ENCODE measurements at places on chromosomes 4 and X.

- DNase-seq: no peak
These were observed 131.3 kb downstream of the PTCHD1 start for GRCh38 chrX:23465985-23466384.

DNA sequence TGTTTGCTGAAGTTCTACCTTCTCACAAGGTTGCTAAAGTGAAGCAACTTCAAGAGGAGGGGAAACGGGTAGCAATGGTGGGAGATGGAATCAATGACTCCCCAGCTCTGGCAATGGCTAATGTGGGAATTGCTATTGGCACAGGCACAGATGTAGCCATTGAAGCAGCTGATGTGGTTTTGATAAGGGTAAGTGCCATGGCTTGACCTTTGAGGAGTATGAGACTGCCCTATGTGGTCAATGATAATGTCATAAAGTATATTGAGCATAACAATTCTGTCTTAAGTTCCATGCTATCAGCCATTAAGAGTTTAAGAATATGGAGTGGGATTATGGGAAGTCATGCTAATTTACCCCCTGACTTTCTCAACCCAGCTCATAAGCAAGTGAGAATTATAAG lies 61.4 kb upstream of the PGK1 start:
- DNase-seq: no peak

DNA sequence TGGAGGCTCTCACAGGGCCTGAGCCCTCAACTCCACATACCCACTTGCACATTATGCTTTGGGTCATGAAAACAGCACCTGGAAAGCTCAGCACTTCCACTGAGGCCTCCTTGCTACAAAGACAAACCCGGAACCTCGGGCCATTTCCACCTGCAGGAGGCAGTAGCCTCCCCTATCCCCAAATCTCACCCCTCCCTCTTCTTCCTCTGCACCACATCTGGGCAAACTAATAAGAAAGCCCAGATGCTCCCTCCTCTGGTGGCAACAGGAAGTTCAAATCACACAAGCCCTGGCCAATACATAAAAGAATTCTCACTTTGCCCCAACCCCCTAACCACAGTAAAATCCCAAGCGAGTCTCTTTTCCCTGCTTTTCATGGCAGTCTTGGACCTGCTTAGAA lies 136.4 kb downstream of the MAPK10 start:
- peak; percentile 14 for DNase-seq

- no peak for DNase-seq
These were observed 10.9 kb downstream of the DCK start for GRCh38 chr4:71004281-71004851.

DNA sequence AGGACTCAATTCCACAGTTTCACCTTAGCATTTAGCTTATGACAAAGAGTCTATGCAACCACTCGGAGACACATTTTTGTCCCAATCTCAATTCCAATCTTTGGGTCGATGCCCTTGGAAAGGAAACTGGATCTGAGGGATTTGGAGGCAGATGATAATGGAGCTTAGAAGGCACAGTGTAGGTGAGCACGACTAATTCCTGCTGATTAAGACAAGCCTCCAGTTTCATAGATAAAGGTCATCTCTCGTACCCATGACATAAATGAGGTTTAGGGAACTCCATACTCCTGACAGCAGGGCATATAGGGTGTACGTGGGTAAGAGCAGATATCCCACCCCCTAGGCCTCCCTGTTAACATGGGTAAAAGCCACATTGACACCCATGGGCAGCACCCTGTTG lies 24.4 kb upstream of the ZNF718 start:
- DNase-seq: no peak

GRCh38 chrX:2395261-2395992 lies 105.3 kb downstream of the DHRSX start:
- no peak for DNase-seq

GRCh38 chr4:183517781-183518180 lies 12.9 kb downstream of the ING2 start:
- no peak for DNase-seq

DNA sequence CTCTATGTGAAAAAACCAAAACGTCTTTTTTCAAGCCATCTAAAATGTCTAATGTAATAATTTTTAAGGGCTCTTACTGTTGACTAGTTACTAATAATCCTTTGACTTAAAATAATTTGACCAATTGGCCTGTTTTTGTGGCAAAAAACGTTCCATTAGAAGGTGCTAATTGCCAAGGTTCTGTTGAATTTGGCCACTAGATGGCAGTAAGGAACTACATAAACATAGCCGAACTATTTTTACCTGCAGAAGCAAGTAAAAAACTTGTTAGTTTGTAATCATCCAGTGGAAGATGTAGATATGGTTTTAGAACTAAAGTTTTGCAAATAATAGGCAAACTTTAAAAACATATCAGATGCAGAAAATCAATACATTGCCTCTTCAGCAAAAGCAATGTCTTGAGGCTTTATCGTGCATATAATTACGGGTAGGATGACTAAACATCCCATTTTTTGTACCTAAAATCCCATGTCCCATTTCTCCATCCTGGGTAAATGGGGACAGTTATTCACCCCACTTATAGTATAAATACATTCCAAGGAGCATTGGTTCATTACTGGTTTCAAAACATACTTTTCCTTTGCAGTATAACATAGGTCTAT lies 57.6 kb downstream of the PROM1 start:
- DNase-seq: no peak

GRCh38 chrX:74804574-74804973 lies 120.7 kb downstream of the NEXMIF start:
- DNase-seq: no peak

DNA sequence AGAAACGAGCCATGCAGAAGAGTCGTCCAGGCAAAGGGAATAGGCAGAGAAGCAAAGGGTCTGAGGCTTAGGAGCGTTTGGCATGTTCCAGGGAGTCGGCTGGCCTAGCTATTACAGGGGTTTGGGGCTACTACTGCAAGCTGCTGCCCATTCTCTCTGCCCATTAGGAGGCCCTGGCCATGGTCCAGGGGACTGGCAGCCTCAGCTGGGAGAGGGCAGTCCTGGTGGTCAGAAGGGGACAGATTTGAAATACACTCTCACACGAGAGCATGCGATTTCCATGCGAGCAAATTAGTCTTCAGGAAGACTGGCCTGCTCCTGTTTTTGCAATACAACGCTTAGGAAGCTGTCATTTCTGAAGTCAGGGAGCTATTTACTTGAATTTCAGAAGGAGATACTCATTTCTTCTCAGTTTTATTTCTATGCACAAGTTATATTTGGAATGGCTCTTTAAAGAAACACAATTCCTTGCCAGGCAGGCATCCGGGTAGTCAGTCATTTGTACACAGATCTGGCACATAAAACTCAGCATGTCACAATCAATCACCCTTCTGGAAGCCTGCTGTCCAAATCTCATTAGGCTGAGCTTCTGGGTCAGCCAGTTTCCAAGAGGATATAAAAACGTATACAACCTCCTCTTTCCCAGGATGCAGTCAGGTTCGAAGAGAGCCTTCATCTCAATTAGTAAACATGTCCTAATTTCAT lies 27.0 kb downstream of the PROM1 start:
- DNase-seq: no peak

DNA sequence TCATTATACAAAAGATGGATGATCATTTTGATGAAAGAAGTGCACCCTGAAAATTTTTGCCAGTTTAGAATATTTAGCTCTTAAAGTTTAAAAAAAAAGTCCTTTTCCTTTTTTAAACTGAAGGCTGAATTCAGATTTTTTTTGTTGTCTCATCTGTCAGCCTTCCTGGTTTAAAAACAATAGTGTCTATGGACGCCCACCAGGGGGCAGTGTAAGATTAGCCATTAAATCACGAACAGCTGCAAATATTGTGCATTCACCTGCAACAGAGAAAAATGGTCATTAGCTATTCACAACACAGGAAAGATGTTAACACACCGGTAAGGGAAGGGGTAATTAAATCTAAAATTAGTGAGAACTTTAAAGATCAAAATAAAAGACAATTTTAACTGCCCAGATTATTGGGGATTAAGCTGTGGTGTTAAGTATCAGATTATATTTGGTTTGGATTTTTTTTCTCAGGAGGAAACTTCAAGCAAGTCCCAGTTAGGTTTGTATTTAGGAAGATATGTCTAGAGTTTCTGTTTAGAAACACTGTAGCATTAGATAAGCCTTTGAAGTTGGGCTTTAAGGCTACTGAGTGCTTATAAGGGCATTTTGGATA lies 4.4 kb upstream of the CXorf38 start:
- peak; percentile 17 for DNase-seq

DNA sequence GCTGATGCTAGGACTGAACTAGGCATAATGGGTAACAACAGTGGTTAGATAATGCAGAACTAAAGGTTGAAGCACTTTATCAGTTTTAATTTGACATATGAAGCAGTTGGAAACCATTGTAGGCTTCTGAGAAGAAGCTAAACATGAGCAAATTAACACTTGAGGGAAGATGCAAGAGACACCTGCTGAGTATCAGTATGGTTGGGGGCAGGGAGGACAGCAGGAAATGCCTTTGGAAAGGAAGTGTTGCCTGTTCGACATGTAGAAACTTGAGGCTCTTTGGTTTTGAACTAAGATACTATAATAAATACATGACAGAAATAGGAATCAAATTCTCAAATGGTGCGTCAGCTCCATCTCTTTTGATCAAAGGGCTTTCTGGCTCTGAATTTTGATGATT lies 115.6 kb downstream of the FHIP1A start:
- no peak for DNase-seq

GRCh38 chrX:50905334-50905733 lies 5.2 kb upstream of the BMP15 start:
- DNase-seq: no peak

DNA sequence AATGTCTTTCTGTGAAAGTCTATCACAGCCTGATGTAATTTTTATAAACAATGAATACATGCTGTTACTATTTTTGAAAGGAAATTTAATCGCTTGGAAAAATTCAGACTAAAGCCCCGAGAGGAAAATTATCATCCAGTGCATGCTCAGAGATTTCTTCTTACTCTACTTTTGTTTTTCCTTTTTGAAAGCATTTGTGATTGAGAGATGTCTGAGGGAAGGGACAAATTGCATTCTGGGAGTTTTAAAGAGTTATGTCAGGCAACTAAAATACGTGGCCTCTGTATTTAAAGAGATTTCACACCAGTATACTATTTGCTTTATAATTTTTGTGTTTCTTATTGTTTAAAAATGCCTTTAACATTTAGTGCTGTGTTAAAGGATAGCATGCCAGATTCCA lies 1.4 kb upstream of the ZFX start:
- DNase-seq: no peak

GRCh38 chrX:10379878-10380277 lies 223.1 kb downstream of the CLCN4 start:
- no peak for DNase-seq

GRCh38 chr4:74263551-74263950 lies 44.7 kb upstream of the EPGN start:
- no peak for DNase-seq

DNA sequence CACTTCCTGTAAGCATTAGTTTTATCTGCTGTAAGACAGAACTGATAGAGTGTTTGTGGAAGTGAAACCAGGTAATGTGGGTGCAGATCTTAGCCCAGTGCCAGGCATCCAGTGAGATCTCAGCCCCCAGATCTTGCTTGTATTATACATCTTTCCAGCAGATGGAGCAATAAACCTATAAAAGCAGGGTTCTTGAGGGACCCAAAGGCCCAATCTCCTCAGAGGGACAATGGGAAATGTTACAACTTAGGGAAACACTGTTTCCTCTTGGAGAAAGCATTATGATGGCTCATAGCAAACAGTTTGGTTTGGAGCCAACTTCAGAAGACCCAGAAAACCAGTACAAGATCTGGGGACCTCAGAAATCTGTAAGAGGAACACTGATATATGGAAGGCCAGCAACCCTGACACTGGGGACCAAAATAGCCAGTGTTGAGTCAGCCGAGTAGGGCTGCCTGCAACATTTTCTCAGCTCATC lies 206.3 kb downstream of the SLC7A11 start:
- peak; percentile 67 for DNase-seq

DNA sequence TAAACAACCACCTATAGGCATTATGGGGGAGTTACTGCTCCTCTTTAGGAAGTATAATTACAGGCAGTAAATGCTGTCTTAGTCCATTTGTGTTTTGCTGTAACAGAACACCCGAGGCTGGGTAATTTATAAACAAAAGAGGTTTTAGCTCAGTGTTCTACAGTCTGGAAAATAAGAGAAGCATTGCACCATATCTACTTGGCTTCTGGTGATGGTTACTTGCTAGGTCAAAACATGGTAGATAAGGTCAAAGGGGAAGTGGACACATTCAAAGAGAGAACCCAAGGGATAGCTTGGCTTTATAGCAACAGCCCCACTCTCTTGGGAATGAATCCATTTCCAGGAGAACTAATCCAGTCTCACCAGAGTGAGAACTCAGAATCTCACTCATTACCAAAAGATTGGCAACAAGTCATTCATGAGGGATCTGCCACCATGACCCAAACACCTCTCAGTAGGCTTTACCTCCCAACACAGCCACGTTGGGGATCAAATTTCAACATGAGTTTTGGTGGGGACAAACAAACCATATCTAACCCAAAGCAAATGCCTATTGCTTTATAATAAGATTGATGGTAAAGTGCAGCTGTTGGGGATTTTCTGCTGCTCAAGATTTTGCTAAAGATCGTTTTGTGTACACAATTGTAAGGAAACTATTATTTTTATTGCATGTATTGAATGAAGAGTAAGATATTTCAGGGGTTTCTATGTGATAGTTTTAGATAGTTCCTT lies 32.6 kb downstream of the STAG2 start:
- DNase-seq: no peak

GRCh38 chr4:38949411-38950051 lies 81.9 kb downstream of the FAM114A1 start:
- DNase-seq: no peak

- DNase-seq: no peak
These were observed 184.8 kb downstream of the GBA3 start for GRCh38 chr4:22877486-22878052.

DNA sequence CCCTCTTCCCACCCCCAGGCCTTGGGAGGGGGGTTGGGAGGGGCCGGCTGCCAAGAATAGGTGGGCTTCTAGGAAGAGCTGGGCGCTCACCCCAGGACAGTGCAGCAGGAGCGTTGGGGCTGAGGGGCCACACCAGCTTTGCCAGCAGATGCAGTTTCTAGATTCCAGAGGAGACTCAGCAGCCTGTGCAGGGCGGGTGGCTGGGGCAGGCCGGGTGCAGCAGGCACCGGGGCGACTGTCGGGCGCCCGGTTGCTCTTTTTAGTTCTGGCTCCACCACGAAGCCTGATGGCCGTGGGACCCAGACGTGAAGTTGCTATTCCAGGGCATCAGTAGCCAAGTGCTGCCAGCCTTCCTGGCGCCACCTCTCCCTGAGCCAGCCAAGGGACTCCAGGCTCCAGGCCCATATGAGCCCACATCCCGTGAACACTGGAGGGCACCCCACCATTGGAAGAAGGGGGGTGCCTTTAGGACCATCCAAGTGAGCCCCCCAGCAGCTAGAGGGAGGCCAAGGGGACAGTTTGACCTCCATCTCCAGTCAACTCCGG lies 5.8 kb downstream of the SSR4 start:
- DNase-seq: no peak

- DNase-seq: no peak
These were observed 73.5 kb downstream of the ANXA3 start for GRCh38 chr4:78625073-78625472.

DNA sequence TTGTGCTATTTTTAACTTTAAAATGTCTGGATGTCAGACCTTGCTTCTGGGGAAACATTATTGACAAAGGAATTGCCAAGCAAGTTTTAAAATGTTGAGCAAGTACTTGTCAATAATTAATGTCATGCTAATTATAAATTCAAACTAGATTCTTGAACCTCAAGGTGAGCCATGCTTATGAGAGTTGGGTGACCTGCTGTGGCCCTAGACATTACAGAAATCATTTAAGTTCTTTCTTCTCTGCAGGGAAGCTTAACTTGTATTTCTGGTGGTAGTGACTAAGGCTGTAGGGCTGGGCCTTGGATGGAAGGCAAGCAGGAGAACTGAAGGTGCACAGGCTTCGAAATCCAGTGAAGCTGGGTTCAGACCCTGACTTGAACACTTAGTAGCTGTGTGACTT lies 14.8 kb upstream of the UCHL1 start:
- DNase-seq: no peak

Data from fibroblast of skin of left quadriceps (primary cell).